Fibroblast of skin of left quadriceps (primary cell): ENCODE measurements at places on chromosomes 5 and 9.

GRCh38 chr9:76624391-76625048 is 139.7 kb upstream of the PCA3 start:
- no peak for DNase-seq

- DNase-seq, result no peak
These were observed 23.7 kb downstream of the FPGS start for GRCh38 chr9:127826253-127826913.

GRCh38 chr5:24923400-24923799 is 278.6 kb upstream of the CDH10 start:
- no peak for DNase-seq

DNA sequence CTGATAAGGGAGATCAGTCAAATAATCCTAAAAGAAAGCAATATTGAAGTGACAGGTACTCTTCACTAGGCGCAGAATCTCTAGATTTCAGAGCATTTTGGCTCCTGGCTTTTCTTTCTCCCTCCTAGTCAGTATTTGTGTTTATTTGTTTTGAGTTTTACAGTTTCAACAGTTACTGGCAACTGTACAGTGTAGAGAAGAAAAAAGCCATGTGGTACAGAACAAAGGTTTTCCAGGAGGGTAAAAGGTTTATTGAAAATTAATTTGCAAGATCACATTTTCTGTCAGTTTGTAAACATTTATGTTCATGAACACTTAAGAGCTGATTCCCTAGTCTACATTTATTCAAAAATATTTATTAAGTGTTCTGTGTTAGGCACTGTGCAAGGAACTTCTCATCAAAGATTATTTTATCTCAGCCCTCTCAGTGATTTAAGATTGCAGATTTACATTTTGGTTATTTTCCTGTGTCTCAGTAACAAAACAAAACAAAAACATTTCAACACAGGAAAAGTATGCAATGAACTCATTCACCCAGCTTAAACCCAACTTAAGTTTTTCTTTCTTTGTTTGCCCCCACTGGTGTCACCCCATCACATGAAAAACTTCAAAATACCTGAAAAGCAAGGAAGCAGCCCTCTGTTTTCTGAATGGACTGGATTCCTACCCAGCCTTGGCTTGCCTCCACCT is 12.9 kb downstream of the MINAR2 start:
- no peak for DNase-seq

GRCh38 chr5:54743997-54744788 is 226.6 kb downstream of the SNX18 start:
- DNase-seq, result peak; percentile 98

DNA sequence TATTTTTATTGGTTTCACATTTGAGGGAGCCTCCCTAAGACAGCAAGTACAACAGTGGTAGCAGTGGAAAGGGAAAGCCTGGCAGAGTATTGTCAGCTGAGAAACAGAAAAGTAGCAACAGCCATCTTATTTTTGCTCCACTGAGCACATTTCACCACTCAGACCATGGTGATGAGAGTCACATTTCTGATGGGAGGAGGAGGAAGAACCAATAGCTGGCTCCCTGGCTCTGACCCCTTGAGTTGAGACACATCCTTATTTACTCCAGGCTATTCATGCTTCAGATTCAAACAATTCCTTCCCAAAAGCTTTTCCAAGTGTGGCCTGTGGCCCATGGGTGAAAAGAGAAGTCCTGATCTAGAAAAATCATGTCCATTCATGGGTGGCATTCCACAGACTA is 236.3 kb downstream of the ARHGAP26 start:
- DNase-seq, result no peak

DNA sequence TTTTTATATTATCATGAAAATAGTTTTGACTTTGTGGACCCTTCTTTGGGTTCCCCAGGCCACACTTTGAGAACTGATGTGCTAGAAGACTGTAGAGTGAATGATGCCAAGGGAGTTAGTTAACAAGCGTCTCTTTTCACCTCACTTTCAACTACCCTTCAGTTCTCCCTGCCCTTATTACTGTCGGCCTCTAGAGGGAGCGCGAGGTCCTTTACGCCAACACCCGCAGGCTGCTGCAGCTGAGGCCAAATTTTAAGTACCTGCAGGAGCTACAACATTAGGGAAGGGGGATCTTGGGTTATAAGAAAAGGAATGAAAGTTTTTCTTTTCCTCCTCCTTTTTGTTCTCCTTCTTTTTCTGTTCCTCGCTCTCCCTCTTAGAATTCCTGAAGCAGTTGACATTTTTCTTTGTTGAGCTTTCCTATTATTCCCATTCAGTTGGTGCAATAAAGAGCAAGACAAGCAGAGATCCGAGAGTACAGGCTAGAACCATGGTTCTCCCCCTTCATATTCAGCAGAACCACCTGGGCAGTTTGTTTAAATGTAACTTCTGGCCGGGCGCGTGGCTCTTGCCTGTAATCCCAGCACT is 84.0 kb downstream of the ZFAND5 start:
- peak; percentile 23 for DNase-seq

DNA sequence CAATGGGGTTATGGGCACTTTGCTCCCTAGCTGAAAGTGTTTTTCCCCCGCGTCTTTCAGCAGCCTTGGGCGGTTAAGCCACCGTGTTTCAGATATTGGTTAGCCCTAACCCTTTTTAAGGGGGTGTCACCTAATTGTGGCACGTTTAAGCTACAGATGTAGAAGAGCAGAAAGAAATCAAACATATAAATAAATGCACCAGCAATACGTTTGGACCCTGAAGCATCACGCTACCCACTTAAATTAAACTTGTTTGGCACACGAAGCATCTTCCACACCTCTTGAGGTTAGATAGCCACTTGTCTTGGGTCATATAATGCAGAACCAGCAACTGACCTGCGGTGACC is 768 bp downstream of the YTHDC2 start:
- no peak for DNase-seq

DNA sequence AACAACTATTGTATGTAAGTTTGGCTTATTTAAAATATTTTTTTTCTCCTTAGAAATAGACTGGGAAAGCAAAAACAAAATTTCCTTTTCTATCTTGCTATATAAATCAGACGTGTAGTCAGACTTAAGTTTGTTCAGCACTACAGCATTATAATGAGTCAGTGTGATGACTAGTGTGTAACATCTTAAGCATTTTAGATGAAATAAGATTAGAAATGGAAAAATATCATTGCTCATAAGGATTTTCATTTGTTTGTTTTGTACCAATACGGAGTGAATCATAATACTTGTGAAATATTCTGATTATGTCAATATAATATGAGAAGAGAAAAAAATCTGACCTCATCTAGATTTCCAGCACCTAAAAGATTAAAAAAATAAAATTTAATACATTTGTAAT is 64.7 kb upstream of the RICTOR start:
- DNase-seq, result peak; percentile 40

DNA sequence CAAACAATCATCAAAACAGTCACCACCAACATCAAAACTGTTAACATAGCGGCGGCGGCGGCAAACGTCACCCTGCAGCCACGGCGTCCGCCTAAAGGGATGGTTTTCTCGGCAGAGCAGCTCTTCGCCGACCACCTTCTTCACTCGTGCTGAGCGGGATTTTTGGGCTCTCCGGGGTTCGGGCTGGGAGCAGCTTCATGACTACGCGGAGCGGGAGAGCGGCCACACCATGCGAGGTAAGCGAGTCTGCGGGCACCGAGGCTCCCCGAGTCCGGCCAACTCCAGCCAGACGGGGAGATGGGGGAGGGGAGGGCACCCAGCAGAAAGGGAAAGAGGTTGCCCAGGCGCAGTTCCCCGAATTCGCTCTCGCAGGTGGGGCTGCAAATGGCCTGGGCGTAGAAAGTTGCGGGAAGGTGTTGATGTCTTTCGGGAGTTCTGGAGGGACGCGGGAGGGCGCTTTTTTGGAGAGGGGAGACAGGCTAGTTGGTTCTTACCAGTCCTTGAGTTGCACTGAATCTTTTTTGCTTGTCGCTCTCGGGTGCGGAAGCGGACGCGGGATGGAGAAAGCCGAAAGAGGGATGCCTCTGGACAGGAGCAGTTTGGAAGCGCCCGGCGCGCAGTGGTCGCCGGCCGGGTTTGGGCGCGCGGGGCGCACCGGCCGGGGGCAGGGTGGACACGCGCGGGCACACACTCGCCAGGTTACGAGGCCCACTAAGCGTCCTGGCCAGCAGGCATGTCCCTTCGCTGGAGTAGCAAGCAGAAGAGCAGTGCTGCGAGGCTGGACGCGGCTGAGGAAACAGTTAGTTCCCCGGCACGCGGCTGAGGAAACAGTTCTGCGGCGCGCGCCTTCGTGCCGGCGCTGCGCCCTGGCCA is 849 bp downstream of the RORB start:
- DNase-seq, result no peak

- DNase-seq, result no peak
These were observed 1.4 kb downstream of the LRSAM1 start for GRCh38 chr9:127452691-127453090.

- DNase-seq, result no peak
These were observed 72.0 kb downstream of the CCNH start for GRCh38 chr5:87340716-87341115.

DNA sequence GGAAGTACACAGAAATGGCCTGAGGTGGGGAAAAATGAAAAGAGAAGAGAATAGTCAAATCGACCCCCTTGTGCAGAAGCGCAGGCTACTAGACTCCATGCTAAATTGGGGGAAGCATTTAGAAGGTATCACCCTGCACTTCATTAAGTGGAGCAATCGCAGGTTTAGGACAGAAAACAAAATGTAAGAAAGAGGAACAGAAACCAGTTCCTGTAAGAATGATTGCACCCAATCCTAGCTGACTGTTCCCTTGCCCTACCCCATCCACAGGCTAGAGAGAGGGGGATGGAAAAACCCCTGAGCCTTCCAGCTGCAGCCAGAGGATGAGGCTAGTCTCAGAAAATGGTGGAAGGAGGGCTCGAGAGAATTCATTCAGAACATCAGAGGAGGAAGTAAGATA is 23.9 kb upstream of the PPP1R2B start:
- DNase-seq, result no peak

- no peak for DNase-seq
These were observed 266.7 kb downstream of the NSG2 start for GRCh38 chr5:174312270-174312617.

DNA sequence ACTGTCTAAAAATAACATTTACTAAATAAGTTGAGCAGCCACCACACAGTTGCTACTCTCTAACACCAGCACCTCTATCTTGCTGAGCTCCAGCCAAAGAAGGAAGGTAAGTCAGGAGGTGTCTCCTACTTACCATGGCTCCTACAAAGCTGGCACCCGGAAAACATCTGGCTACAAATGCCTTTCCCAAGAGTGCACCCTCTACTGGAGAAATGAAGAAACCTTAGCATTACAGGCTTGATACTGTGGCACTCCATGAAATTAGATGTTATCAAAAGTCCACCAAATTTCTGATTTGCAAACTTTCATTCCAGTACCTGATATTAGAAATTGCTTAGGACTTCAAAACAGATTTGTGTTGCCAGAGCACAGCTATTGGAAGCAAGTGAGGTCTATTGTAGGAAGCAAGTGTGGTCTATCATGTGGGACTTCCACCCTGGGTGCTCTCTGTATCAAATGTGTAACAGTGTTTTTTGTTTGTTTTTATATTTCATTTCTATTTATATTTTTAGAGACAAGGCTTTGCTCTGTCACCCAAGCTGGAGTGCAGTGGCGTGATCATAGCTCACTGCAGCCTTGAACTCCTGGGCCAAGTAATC is 25.7 kb upstream of the RFK start:
- DNase-seq, result no peak

DNA sequence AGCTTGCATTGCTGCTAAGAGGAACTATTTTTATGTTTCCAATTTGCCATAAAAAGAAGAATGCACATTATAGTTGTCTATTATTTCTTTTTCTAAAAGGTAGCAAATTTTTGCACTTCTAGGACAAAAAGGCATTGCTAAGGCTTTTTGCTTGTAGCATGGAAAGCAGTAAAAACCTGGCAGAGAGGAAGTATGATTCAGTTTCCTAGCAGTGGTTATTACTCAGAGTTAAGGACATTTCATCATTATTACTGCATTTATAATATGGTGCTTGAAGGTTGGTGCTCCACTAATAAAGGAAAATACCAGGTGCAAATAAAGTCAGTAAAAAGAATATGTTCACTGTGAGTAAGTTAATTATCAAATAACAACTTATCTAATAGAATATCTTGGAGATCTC is 179.8 kb upstream of the PLPPR1 start:
- no peak for DNase-seq

DNA sequence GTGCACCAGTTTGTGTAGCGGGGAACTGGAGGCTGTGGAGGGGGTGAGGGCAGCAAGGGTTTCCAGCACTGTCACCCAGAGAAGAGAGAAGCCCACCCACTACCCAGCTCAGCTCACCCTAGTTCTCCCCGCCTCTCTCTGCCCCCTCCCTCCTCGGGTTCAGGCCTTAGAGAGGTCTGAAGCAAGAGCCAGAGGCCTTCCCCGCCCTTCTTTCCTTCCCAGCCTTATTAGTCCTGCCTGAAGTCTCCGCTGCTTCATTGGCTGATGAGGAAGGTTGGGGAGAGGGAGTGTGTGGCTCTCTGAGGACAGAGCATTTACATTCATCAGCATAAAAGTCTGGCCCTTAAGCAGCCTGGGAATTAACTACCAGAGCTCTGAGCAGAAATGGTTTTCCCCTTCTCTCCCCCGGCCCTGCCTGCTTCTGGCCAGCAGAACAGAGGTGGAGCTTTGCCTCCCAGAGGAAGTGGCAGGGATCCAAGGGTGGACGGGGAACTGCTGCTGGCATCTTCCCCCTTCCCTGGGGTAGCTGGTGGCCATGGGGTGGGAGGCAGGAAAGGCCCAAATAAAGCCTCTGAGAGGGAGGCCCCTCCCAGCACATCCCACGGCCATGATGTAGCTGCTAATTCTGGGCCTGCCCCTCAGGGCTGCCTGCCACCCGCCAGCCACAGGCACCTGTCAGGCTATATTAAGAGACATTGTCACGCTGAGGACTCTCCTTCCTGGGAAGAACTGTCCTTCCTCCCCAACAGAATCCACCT is 4.1 kb downstream of the DNAJB5 start:
- DNase-seq, result no peak

- DNase-seq, result no peak
These were observed 5.6 kb downstream of the OTULINL start for GRCh38 chr5:14587150-14587549.

- DNase-seq, result no peak
These were observed 242.6 kb upstream of the PAPPA start for GRCh38 chr9:115910959-115911358.
